ENCODE measurements at places on chromosomes 6 and 20.

- no peak for DNase-seq
Measured at GRCh38 chr20:30601974-30602373, 655.5 kb upstream of the DEFB115 start.

DNA sequence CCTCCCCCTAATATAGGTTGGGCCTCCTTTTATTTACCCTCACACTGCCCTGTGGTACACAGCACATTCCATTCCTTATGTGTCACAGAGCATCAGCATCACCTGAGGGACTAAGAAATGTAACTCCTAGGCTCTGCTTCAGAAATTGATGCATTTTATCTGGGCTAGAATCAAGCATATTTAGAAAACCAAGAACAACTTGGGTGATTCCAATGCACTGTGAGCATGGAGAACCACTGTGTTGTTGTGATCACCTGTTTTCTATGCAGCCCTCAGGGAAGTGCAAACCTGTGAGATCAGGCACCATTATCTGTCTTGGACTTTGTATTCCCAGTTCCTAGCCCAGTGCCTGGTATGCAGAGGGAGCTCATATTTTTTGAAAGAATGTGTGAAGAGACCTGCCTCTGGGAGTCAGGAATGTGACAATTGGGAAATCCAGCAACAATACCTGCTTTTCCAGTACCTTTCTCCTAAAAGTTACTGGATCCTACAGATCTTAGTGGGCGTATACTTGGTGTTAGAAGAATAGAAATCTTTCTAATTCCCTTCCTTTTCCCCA, 7.0 kb downstream of the KAT14 start:
- DNase-seq = no peak

DNA sequence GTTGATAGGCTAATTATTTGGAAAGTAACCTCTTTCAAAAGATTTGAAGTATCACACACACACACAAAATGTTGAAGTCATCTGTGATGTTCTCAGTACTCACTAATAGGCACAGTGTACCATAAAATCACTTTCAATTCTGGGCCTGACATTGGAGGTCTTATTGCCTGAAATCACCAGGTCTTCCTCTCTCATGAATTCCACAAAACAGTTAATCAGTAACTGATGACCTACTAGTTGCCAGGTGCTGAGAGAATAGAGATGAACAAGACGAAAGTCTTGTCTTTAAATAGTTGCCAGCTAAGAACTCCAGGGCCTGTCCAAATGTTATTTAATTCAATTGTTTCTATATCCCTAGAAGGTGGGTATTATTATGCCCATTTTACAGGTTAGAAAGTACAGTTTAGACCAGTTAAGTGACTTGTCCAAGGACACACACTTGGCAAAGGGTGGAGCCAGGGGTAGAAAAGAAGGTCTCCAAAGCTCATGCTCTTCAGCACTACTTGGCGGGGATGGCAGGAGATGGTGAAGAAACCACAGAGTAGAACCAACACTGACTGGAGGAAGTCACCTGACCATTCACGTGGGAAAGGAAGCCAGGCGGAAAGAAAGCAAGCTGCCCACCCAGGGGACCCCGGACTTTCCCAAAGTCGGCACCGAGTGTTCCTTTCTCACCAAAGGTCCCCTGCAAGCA, 116.4 kb downstream of the KIF6 start:
- no peak for DNase-seq

- no peak for DNase-seq
Measured at GRCh38 chr6:6008089-6008647, 1.4 kb upstream of the NRN1 start.

GRCh38 chr6:25041485-25042035, 105.8 kb upstream of the RIPOR2 start:
- peak; percentile 23 for DNase-seq

- no peak for DNase-seq
Measured at GRCh38 chr6:106975738-106976064, 1.2 kb upstream of the CD24 start.

DNA sequence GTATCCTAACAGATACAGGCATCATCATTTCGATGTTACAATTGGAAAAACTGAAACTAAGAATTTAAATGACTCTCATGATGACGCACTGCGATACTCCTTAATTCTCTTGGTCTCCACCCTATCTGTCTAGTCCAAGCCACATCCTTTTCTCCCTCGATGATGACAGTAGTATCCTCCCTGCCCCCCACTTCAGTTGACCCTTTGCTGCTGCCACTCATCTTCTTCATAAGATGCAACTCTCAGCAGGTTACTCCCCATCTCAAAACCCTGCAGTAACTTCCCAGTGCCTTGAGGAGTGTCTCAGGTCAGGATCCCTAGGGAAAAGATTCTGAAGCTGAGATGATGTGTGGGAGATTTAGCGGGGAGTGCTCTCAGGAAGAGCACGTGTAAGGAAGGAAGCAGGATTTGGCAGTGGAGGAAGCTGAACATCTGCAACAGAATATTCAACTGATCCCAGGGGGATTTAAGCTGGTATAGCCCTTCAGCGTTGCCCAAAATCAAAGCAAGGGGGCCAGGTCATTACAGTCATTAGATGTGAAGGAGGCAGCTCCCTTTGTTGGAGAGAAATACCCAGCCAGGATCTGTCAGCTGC, 16.1 kb downstream of the JPH2 start:
- no peak for DNase-seq

GRCh38 chr6:52610745-52611355, 34.0 kb upstream of the TRAM2 start:
- DNase-seq = no peak

DNA sequence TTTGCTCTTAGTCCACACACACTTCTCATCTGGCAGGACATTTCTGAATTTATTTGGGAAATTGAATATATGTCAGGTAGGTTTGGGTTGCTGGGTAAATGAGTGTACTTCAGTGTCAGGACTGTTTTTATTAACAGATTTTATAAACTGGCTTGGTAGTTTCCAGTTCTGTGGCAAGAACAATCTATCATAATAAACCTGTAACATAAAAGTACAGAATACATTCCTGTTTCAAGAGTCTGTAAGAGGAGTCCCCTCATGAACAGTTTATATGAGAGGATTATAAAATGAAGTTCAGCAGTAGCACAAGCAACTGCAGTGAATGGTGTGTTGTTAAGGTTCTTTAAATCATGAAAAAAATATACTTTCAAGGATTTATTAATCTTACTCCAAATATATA, 81.8 kb downstream of the LAMA2 start:
- DNase-seq = no peak

- DNase-seq = no peak
Measured at GRCh38 chr20:58403272-58403671, 14.2 kb downstream of the VAPB start.

- DNase-seq = no peak
Measured at GRCh38 chr6:7542065-7542873, 798 bp downstream of the DSP start.

GRCh38 chr20:40054311-40054710, 634.7 kb downstream of the MAFB start:
- no peak for DNase-seq

GRCh38 chr6:142938510-142938909, 6.5 kb downstream of the HIVEP2 start:
- no peak for DNase-seq

- no peak for DNase-seq
Measured at GRCh38 chr6:159303159-159303558, 134.0 kb downstream of the FNDC1 start.

GRCh38 chr6:27176096-27176495, 71.4 kb upstream of the PRSS16 start:
- DNase-seq = peak; percentile 21

DNA sequence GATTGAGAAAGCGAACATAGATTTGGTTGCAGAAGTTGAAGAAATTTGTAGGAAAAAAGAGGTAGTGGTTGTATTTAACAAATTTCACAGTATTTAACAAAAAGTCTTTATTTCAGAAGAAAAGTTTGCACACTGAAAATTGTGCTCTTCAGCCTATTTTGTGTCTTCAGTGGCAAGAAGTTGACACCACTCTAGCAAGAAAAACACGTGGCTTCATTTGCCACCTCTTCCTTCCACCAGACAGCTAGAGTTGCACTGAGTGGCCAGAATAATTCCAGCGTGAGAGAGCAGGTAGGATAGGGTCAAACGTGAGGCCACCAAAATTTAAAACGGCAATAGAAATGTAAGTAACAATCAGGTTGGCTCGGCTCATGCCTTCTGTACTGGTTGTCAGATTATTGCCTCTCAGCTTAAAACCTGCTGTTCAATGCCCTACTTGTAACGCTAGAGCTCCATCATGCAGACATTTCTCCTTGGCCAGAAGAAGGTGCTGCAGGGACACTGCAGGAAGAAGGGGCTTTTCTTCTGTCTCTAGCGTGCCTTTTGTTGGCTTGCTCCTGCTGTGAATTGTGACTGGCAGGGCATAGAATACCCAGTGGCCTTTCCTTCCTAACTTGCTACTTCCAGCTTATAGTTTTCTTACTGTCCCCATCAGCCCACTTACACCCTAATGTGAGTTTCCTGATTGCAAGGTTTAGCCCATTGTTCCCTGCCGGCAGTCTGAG, 12.1 kb downstream of the TRAPPC3L start:
- no peak for DNase-seq

- DNase-seq = peak; percentile 84
Measured at GRCh38 chr6:158686791-158687381, 37.0 kb downstream of the SYTL3 start.

DNA sequence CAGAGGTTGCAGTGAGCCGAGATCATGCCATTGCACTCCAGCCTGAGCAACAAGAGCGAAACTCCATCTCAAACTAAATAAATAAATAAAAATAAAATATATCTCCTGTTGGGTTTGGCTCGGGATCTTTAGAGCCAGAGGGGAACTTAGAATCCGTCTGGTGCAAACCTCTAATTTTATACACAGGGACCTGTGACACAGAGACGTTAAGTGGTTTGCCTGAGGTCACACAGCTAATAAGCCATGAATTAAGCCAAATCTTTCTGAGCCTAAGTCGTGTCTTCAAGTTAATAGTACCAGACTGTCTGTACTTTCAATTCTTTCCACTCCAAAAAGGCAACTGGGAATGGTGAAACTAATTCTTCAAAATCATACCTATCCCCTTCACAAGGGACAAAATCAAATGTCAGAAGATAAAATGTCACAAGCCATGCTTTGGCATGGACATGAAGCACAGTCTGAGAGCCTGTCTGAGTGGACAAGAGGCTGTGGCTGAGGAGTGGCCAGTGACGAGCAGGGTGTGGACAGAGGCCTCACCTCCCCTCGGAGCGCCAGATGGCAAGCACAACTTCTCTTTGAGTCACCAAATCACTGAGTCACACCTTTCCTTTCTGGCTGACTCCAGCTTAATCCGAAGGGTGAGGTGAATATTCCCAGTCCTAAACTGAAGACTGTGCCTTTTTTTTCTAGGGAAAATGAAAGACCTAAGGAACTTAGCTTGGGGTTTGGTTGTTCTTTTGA, 177.4 kb downstream of the TFAP2A start:
- DNase-seq = no peak

GRCh38 chr20:57724610-57725405, 15.0 kb upstream of the PMEPA1 start:
- DNase-seq = no peak

DNA sequence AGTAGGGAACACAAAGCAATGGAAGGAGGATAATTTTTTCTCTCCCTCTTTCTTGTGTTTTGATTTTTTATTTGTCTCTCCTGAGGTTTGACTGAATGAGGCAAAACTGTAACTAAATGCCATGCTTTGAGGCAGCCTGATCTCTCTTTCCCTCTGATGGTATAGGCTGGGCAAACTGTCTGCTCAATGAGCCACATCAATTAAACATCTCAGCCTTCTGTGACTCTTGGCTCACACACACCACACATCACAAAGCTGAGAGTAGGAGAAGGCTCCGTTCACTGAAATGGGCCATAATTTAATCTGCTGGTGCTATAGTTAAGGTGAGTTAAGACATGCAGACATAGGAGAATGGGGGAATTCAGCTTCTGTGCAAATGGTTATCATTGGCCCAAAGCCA, 28.1 kb upstream of the SCGN start:
- DNase-seq = no peak

DNA sequence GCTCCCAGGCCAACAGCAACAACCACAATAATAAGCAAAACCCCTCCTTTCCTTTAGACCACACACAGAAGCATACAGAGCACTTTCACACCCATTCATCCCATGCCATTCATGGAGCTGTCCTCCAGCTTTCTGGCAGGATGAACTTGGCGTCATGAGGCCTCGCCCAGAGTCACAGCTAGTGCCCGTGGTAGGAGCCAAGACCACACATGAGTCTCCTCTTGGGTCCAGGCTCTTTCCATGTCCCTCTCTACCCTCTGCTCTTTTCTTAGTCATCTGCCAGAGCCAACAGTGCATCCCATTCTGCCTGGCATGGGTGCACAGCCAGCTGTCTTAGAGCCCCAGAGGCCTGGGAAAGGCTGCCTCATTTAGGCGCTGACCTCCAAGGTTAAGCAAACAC, 1.8 kb upstream of the TGM3 start:
- no peak for DNase-seq

DNA sequence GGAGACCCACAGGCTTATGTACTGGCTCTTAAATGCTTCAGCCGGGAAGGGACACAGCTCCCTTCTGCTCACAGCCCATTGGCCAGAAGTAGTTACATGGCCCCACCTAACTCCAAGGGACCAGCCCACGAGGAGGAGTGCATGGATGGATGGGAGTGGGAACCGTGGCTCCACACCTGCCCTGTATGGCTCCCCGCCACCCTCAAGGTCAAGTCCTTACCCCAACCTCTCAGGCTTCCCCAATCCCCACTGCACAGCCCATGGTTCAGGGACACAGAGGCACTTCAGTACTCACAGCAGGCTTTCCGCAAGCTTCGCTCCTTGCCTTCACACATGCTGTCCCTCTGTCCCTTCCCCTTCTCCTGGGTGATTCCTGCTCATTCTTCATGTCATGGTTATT, 137.9 kb upstream of the KCNG1 start:
- no peak for DNase-seq

GRCh38 chr20:49346682-49347081, 68.8 kb upstream of the ZNFX1 start:
- DNase-seq = no peak

GRCh38 chr20:50246367-50247195, 56.0 kb downstream of the CEBPB start:
- no peak for DNase-seq

DNA sequence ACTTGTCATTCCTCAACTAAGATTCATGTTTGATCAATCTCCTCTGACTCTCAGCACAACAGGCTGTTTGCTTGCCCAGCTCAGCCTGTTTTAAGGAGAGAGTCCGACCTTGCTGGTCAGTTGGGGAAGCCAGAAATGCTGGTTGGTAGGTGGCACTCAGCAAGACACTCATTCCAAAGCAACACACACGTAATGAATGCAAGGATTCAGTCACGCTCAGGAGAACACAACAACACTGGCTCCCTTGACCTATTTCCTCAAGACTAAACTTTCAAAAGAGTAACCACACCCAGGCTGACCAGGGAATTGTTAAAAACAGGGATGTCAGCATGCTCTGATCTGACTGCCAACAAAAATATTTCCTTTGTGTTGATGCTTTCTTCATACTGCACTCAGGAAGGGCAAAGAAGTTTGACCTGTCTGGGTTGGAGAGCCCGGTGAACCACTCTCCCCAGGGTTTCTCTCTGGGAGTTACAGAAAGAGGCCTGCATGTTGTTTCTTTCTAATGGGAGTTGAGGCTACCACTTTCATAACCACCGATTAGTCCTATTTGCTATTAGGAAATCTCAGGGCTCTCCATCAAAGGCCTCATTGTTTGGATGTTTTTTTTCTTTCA, 25.6 kb upstream of the PREP start:
- DNase-seq = no peak

- DNase-seq = no peak
Measured at GRCh38 chr6:1029141-1029540, 282.8 kb upstream of the FOXQ1 start.

- no peak for DNase-seq
Measured at GRCh38 chr6:114428341-114428740, 85.5 kb upstream of the HS3ST5 start.

- no peak for DNase-seq
Measured at GRCh38 chr6:170129691-170130171, 161.1 kb downstream of the DLL1 start.

GRCh38 chr6:428047-428603, 36.6 kb downstream of the IRF4 start:
- DNase-seq = no peak
